ENCODE measurements at places on chromosomes 5 and 9.
A peak's percentile ranks its signal among the peaks of the same experiment; 100 is the strongest.

- no peak for DNase-seq
These were observed 157.9 kb upstream of the RASA1 start for GRCh38 chr5:87109746-87110145.

DNA sequence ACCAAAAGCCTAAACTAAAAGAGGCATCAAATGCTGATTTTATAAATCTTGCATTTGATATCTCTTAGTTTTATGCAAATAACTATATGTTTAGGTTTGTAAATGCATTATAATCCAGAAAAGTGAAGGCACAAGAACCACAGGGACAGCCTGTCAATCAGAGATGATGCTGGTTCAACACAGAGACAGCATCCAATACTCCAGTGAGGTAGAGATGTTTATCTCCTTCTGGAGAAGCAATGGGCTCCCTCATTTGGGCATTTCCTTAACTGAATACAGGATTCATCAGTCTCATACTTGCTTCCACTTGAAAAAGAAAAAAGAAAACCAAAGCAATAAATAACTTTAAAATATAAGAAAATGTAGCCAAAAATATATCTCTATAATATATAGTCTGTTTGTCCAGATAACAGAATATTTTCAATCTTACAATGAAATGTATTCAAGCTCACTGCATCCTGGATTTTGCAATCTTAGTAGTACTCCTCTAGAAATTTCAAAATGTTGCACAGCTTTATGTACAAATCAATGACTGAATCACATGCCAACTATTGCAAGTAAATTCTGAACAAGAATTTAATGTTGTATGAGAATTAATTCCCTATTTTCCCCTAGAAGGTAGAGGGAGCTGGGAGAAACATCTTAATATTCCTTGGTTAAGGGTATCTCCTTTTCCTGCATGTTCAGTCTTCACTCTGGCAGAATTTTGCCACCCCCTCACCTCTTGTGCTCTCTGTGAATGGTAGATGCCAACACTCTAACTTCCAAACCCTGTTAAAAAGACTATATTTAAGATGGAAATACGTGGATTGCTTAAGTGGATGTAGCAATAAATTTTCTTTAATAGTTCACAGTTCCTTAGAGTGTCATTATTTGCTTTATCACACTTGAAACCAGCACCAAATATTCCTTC lies 191.1 kb upstream of the GAS1 start:
- no peak for DNase-seq

DNA sequence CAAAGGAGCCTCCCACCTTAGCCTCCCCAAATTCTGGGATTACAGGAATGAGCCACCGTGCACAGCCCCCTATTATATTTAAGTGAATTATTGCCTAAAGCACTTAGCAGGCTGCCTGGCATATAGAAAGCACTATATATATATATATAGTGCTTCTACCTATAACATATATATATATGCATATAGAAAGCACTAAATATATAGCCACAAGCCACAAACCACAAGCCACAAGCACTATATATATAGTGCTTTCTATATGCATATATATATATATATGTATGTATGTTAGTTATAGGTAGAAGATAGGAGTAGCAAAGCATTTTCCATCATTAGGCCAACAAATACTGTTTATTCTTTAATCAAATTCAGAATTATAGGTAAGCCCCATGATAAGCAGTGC lies 185.8 kb downstream of the CWC27 start:
- no peak for DNase-seq

DNA sequence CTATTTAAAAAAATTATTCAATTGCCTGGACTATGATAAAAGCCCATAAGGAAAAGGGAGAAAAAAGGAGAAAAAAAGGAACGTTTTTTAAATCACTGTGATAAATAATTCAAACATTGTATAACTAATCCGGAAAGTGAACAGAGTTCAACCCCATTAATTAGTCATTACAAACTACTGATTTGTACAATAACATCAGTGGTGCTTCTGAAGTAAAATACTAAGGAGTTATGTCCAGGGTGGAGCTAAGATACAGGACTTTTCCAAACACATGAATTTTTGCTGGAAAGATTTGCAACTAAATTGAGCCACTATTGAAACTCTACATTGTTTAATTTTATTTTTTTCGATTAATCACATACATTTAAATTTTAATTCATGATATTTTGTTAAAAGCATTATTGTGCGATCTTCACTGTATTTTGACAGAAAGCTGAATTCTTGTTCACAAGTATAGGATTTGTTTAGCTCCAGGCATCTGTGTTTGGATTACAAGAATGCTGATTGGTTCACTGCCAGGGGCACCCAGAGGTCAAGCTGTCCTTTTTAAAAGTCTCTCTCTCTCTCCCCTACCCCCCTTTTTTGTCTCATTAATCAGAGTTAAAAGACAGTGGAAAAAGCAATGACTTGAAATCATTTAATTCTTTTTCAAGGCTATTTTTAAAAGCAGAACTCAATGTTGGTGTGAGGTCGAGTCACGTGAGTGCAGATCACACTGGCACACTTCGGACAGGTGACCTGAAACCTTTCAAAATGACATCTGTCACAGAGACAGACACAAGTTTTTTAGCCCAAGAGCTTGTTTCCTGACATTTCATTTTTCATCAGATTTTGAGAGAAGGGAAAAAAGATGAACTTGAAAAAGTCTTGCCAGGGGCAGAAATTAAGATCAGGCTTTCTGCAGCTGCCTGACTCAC lies 387.3 kb downstream of the NR2F1-AS1 start:
- DNase-seq = peak; percentile 27

DNA sequence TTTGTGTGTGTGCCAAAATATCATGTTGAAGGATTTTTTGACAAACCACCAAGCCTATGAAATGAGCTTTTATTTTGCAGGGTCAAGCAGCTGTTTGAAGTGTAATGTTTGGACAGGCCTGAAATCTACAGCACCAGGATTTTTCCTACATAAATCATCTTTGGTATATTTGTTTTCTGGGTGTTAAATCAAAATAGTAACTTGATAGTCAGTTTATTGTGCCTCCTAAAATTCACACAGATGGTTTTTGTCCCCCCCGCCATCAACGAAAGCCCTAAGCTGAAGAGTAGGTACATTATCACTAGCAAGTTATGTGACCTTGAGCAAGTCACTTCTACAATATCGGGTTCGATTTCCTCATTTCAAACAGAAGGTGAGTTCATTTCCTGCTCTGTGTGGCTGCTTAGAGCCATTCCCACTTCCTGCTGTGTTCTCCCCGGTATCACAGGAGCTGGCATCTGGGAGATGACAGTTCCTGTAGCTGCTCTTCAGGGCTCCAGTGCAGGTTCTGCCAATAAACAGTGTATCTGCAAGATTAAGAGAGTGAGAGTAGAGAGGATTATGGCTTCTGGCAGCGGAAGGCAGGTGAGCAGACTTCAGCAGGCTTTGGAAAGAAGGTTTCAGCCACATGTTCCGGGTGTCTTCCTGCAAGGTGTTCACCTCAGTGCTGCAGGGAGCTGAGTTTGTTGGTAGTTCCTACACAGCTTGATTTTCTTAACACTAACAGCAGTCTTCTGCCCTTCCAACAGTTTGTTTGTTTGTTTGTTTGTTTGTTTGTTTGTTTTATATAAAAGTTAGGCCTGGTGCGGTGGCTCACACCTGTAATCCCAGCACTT lies 48.4 kb upstream of the GNE start:
- peak; percentile 44 for DNase-seq

DNA sequence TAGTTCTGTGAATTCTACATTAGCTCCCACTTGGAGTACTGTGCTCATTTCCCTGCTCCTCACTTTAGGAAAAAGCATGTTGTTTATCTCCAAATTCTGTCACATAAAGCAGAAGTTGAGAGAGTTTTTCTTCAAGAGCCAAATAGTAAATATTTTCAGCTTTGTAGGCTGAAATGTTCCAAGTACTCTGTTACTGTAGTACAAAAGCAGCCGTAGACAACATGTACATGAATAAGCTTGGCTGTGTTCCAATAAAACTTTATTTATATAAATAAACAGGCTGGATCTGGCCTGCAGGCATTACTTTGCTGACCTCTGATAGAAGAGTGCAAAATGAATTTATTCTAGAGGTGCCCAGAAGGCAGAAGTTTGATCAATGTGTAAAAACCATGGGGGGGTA lies 73.0 kb upstream of the AGXT2 start:
- peak; percentile 19 for DNase-seq

DNA sequence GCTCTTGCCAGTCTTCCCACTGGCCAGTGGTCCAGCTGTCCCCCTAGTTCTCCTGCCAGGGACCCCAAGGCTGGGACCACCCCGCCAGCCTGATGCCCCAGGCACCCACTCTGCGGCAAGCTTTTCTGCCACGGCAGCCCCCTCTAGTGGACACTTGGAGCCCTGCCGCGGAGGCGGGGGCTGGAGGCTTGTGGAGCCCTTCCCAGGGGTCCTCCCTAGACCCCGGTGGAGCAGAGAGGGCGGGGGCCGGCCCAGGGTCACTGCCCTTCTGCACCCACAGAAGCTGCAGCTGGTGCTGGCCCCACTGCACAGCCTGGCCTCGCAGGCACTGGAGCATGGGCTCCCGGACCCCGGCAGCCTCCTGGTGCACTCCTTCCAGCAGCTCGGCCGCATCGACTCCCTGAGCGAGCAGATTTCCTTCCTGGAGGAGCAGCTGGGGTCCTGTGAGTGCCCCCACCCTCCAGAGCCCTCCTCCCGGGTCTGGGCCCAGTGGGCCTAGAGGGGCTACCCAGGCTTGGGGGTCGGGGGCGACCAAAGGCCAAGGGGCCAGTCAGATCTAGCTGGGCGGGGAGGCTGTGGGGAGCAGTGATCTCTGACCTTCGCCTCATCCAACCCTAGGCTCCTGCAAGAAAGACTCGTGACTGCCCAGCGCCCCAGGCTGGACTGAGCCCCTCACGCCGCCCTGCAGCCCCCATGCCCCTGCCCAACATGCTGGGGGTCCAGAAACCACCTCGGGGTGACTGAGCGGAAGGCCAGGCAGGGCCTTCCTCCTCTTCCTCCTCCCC lies 9.1 kb downstream of the EGFL7 start:
- peak; percentile 59 for DNase-seq

GRCh38 chr9:38359297-38359653 lies 33.2 kb upstream of the ALDH1B1 start:
- no peak for DNase-seq

DNA sequence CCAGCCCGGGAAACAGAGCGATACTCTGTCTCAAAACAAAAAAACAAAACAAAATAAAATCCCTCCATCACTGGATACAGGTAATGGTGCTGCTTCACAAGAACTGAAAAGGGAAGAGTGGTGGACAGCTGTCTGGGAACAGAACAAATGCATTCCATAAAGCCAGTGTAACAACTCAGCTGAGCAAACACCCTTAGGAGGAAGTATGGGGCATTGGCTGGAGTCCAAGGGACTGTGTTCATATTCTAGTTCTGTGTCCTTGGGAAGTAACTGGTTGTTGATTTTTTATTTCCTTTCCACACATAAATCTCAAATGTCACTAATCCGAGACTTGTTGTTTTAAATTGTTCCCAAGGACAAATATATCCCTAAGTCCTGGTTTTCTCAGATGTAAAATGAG lies 38.3 kb downstream of the HTR1A start:
- DNase-seq = no peak

DNA sequence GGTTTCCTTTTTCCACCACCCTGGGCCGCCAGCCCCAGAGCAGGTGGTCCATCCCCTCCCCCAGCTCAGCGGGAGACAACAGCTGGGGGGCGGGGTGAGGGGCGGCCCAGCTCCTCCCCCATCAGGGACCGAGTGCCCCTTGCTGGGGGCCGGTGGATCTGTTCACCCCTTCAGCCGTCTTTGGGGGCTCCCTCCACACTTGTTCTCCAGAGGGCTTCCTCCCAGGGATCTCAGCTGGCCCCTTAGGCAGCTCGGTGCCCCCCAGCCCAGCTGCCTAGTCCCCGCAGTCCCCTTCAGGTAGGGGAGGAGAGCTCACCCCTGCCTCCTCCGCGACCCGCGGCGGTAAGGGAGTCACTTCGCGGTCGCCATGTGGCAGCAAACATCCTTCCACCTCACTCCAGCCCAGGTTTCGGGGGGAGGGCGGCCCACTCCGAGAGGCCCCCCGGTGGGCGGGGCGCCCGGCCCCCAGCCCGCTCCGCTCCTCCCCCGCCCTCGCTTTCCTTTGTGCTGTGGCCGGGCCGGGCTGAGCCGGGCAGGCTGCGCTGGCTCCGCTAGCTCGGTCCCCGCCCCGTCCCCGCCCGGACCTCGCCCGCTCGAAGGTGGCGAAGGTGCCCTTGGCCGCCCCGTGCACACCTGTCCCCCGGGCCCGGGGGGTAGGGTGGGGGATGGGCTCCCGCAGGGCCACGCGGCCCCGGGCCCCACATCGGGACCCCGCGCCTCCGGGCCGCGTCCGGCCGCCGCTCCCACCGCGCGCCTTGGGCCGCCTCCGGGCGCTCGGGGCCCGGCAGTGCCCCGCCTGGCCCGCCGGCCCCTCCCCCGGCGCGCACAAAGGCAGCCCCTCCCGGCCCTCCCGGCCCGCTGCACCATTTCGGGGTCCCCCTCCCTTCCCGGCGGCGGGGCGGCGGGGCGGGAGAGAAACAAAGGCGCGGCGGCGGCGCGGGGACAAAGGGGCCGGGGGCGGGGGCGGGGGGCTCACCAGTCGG lies 683 bp downstream of the DBN1 start:
- peak; percentile 63 for DNase-seq

- DNase-seq = no peak
These were observed 143.3 kb upstream of the IRX2 start for GRCh38 chr5:2894736-2895135.

GRCh38 chr5:134813827-134814226 lies 31.9 kb upstream of the C5orf24 start:
- no peak for DNase-seq

- no peak for DNase-seq
These were observed 325.2 kb downstream of the CETN3 start for GRCh38 chr5:90084342-90084741.

- no peak for DNase-seq
These were observed 261.6 kb downstream of the NFIB start for GRCh38 chr9:14052359-14052758.

DNA sequence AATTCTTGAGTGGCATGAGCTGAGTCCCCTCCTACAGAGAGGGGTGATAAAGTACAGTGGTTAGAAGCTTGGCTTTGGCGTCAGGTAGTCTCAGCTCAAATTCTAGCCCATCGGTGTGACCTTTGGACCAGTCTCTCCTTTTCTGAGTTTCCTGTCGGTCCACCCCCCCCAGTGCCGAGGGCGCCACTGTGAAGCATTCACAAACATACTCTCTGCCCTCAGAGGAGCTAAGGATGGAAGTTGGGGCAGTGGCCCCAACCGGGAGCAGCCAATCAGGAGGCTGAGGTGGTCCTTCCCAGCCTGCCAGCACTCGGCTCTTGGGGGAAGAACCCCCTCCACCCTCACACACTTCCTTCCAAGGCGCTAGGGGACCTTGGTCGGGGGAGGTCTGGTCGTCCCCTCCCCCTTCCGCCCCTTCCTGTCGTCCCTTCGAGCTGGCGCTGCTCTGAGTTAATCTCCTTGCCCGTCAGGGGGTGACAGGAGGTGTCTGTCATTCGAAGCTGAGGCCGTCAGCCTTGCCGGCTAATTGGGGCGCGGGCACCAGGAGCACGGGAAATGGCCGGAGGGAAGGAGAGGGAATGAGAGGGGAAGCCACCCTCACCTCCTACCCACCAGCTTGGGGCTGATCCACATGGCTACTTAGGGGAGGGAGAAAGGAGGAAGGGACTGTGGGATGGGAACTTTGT lies 53.0 kb downstream of the CXXC5 start:
- DNase-seq = no peak

DNA sequence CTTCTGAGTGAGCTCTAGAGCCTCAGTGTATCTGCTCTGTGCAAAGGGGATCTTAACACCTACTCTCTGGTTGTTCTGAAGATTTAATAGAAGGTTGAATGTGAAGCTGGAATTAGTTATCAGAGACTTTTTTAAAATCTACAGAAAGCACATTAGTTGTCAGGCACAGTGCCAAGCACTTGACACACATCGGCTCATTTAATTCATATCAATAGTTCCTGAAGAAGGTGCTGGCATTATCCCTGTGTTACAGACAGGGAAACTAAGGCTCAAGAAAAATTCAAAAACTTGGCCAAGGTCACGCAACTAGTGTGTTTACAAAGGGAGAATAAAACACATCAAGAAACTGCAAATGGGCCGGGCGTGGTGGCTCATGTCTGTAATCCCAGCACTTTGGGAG lies 80.2 kb downstream of the FGF18 start:
- no peak for DNase-seq
